ENCODE measurements at places on chromosomes 6 and 20. TPM values are rescaled to one million over a fixed set of nuclear protein-coding genes. Genes with fewer than 3 reads are reported as not detected.

- no peak for DNase-seq
These were observed 67.4 kb upstream of the TOP1 start for GRCh38 chr20:40961176-40961575.

The MRPL14 gene
- 56.3 TPM for polyA plus RNA-seq

- no peak for DNase-seq
These were observed 156.9 kb downstream of the CDKAL1 start for GRCh38 chr6:20691185-20691584.

The MOG gene
- polyA plus RNA-seq = not detected

DNA sequence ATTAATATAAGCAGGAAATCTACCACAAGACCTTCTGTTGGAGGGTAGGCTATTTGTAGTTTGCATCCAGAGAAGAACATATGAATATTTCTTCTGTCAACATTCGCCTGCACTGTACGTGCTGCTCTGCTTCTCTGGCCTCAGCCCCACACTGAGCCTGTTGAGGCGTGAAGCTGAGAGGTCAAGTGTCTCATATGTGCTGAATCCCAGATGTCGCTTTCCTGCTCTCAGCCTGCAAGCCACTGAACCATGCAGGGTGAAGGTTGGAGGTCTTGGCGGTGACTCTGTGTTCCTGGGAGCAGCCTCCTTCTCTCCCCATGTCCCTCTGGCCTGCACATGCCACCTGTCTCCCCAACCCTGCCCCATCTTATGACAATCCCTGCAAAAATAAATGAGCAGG lies 83.6 kb downstream of the TMEM170B start:
- DNase-seq = no peak

The VWA7 gene
- 1.1 TPM for polyA plus RNA-seq

GRCh38 chr6:143110996-143111395 lies 50.3 kb downstream of the AIG1 start:
- no peak for DNase-seq

- DNase-seq = no peak
These were observed 199.8 kb upstream of the SASH1 start for GRCh38 chr6:148142821-148143220.

DNA sequence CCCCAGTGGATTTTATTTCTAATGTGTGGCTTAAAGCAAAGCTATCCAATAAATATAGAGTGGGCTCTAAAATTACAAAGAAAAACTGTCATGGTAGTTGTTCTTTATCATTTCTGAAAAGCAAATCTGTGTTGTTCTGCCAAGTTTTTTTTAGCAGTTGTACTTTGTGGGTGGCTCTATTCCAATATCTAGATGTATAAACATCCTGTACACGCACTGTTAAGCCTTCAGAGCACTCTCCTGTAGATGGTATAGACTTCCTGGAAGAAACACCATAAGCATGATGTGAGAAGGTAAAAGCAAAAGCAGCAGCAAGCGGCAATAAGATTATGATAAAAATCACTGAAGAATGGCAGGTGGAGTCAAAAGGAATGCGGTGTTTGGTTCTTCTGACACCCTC lies 21.5 kb upstream of the TMEM30A start:
- no peak for DNase-seq

DNA sequence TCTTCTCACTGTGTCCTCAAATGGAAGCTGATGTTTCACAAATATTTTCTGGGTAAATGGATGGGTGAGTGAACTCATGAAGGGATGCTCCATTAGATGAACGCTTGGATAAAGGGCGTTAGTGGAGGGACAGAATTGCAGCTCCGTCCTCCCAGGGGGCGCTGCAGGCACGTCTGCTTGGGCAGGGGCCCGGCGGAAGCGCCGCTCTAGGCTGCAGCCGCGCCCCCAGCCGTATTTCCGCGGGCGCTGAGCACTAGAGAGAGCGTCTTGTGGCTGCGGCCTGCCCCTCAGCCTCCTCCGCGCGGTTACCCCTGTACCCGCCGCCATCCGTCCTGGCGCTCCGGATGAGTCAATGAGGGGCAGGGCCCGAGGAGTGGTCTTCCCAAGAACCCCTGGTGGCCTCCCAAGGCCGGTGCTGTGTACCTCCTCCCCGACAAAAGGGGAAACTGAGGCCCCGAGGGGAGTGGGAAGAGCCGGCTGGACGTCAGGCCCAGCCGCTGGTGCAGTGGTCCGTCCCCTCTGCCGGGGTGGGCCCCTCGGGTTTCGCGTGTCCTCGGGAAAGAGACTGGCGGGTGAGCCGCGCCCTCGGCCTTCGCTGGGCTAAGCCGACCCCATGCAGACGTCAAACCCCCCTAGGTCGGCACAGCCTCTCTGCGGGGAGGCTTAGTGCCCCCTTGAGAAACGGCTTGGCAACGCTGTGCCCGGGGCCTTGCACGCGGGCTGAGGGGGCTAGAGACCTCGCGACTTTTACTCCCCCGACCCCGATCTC lies 11.5 kb upstream of the SNHG17 start:
- peak; percentile 72 for DNase-seq

GRCh38 chr20:25066386-25066785 lies 8.4 kb upstream of the ACSS1 start:
- no peak for DNase-seq

GRCh38 chr20:39395478-39396291 lies 433.5 kb downstream of the DHX35 start:
- DNase-seq = no peak

- peak; percentile 25 for DNase-seq
These were observed 25.6 kb upstream of the GABRR1 start for GRCh38 chr6:89242574-89243330.

The ELMO2 gene
- 22.9 TPM for polyA plus RNA-seq

The COX4I2 gene
- polyA plus RNA-seq = not detected

DNA sequence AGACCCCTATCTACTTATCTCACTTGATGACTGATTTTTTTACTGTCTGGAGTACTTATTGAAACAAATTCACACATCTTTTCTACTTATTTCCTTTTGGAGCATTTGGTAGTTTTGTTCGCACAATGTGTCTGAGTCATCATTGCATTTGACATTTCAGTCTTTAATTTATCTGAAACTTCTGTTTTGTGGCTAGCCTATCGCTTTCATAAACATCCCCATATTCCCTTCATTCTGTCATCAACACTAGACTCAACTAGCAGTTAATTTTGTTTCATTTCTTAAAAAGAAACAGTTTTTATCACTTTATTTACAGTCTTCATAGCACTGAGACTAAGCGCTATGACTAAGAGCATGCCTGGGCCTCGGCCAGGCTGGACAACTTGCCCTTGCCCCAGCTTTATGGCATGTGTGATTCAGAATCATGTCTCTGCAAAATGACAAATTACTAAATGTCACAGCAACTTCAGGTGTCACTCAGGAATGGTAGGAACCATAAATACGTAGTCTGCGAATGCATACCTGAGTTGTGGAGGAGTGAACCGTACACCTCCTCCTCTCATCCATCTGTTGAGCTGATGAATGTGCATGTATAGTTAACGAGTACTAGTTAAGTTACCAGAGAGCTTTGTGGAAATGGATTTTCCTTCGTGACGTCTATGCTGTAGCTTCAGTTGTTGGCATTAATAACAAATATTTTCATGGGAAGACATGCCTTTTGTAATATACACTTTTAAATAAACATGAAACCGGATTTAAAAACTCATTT lies 16.2 kb downstream of the L3MBTL3 start:
- no peak for DNase-seq

The TTLL9 gene
- 0.04 TPM for polyA plus RNA-seq

- no peak for DNase-seq
These were observed 427.2 kb downstream of the C6orf118 start for GRCh38 chr6:164882236-164882635.

The DEFB123 gene
- not detected for polyA plus RNA-seq

The JPH2 gene
- polyA plus RNA-seq = 3.4 TPM

The PTPRT gene
- polyA plus RNA-seq = not detected

GRCh38 chr20:57393321-57394120 lies 2.3 kb downstream of the RBM38 start:
- no peak for DNase-seq

DNA sequence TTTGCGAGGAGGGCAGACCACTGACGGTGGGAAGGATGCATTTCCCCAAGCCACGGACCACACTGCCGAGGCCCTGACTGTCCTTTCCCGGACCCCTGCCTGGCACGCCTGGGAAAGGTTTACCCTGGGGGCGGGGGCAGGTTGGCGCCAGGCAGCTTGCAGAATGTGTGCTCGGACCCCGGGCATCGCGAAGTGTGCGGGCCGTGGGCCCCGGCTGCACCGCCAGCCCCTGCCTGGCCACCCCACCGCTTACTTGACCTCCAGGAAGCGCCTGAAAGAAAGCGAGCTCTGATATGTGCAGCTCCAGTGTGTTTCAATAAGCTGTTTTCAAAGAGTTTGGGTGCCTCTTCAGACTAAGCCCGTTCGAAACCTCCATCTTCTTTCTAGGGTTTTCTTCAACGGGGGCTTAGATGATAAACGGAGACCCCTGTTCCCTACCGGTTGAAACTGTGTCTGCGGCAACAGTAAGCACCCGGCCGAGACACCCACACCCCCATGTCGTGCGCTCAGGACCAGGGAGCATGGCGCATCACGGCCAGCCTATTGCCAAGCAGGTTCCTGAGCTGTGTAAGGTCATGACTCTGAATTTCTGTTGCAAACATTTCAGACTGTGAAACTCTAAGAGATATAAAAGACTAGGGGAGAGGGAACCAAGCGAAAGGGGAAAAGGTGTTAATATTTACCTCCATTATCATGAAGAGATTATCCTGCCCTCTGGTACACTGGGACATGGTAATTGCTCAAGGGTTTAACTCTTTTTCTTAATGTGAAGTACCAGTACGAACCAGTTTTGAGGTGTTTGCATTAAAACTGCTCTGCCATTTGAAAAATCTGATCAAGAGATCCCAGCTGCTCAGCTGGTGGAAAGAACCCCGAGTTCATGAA lies 231.2 kb upstream of the FOXQ1 start:
- no peak for DNase-seq

- DNase-seq = no peak
These were observed 10.9 kb upstream of the ANKEF1 start for GRCh38 chr20:10023911-10024310.

- no peak for DNase-seq
These were observed 336.4 kb upstream of the OPRM1 start for GRCh38 chr6:153702671-153703070.

The SGK2 gene
- polyA plus RNA-seq = 11.8 TPM

- no peak for DNase-seq
These were observed 378.0 kb downstream of the CD109 start for GRCh38 chr6:74073999-74074398.

The LBP gene
- polyA plus RNA-seq = 1.0 TPM

- no peak for DNase-seq
These were observed 35.5 kb upstream of the ZFAND3 start for GRCh38 chr6:37783856-37784584.

The EMILIN3 gene
- 0.66 TPM for polyA plus RNA-seq

- DNase-seq = no peak
These were observed 100.3 kb downstream of the ARHGAP18 start for GRCh38 chr6:129609635-129610034.

DNA sequence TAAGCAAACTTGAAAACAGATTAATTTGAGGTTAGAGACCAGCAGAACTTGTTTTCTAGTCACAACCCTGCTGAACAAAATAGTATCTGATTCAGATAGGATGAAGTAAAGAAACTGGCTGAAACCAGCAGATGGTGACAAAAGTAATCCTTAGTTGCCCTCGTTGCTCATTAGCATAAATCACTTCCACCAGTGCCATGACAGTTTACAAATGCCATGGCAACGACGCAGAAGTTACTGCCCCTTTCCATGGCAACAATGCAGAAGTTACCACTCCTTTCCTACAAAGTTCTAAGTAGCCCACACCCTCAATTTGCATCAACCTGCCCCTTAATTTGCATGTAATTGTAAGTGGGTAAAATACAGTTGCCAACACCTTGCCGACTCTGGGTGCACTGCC lies 23.7 kb downstream of the SNRPB start:
- no peak for DNase-seq

The CALHM4 gene
- not detected for polyA plus RNA-seq

The ATAT1 gene
- 8.6 TPM for polyA plus RNA-seq

DNA sequence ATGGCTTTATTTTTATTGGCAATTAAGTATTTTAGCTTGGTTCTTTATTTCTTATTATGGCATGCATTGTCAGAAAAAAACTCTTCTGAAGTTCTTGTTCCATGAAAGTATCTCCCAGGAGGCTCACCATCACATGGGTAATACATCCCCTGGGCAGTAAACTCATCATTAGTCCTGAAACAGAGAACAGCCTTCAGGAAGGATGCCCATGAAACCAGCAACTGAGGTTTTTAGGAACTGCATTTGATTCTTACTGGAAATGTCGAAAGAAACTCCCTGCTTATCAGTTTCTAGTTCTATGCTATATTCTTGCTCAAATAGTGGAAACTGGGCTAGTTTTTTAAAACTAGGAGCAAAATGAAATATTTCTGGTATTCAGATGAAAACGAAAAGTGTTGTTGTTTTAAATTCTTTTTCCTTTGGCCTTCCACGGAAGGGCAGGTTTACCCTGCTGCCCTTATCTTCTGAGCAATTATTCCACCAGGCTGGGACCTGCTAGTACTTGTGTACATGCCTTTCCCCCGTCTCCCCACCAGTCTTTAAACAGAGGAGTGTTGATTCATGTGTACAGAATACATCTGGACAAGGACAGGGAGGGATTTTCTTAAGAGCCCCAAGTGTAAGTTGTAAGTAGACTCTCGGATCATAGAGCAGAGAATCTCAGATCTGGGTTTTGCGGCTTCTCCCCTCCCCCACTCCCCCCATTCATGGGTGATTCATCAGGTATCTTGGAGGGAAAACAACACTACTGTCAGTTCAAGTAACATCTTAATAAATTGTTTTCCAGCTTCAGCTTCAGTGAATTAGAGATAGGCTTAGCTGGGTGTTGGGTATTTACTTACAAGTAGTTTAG lies 81.5 kb downstream of the RTN4IP1 start:
- DNase-seq = no peak

DNA sequence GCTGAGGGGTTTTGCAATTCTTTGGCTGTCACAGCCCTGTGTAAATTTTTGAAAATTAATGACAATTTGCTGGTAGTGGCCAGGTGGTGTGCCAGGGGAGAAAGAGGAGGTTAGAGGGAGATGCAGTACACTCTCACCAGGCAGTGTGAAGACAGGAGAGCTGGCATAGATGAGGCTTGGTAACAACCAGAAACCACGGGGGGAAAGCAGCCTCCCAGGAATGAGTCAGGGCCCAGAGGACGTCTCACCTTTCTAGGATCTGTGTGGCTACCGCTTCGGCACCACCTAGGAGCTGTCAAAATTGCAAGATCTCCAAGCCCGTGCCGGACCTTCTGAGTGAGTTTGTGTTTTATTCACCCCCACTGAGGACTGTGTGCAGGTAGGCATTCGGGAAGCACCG lies 171.4 kb downstream of the PACRG start:
- no peak for DNase-seq
